Cardiac fibroblast (primary cell): ENCODE measurements at places on chromosomes 3 and 15.

GRCh38 chr3:184662187-184662586 is 49.7 kb downstream of the MAGEF1 start:
- DNase-seq: peak; percentile 49

GRCh38 chr3:183038757-183039156 is 58.4 kb upstream of the DCUN1D1 start:
- no peak for DNase-seq

GRCh38 chr3:79038636-79039035 is 729.2 kb downstream of the ROBO1 start:
- DNase-seq: peak; percentile 36

- no peak for DNase-seq
These were observed 14.9 kb downstream of the NAALADL2 start for GRCh38 chr3:174873832-174874657.

- no peak for DNase-seq
These were observed 51.6 kb upstream of the THUMPD3 start for GRCh38 chr3:9311228-9311627.

DNA sequence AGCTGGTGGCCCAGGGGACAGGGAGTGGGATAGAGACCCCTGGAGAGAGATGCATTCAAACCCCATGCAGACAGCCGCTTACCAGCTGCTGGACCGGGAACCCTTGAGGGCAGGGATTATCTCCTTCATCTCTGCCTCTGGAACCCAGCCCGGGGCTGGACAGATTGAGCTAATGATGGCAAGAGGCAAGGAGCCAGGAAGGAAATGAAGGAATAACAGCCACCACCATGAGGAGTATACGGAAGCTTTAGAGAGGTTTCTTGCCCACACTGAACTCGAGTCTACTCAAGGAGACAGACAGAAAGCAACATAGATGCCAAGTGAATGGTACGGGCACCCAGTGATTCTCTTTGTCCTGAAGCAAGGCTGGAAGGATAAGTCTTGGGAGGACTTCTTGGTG is 23.2 kb downstream of the HAPLN3 start:
- DNase-seq: no peak

DNA sequence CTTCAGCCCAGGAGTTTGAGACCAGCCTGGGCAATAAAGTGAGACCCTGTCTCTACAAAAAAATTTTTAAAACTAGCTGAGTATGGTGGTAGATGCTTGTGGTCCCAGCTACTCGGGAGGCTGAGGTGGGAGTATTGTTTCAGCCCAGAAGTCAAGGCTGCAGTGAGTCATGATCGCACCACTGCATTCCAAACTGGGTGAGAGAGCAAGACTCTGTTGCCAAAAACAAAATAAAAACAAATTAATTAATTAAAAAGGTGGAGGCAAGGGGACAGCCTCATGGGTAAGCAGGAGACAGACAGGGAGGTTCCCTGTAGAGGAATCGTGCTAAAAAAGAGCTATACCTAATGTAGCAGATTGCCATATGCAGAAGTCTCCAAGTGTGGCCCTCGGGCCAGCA is 12.6 kb downstream of the HAPLN3 start:
- peak; percentile 56 for DNase-seq

DNA sequence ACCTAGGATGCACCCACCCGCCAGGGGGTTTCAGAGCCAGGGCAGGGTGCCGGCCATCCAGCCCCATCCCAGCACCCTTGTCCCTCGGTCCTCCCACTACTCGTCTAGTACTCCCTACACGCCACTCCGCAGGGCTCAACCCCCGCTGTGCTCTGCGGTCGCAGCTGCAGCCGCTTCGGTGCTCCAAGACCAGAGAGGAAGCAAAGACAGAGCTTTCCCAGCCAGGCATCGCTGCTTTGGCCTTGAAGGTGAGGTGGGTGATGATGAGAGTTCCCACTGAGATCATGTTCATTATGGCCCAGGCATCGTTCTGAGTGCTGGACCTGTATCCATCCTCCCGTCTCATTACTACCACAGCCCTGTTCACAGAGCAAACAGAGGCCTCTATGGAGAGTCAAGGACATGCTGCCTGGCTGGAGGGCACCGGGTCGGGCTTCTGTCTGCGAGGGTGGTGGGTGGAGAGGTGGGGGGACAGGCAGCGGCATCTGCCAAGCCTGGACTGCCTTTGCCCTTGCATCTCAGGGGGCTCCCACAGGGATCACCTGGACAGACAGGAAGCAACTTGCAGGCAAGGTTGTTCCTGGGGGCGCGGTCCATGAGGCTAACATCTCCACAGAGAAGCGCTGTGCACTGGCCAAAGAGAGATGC is 66.9 kb downstream of the KLF13 start:
- no peak for DNase-seq

DNA sequence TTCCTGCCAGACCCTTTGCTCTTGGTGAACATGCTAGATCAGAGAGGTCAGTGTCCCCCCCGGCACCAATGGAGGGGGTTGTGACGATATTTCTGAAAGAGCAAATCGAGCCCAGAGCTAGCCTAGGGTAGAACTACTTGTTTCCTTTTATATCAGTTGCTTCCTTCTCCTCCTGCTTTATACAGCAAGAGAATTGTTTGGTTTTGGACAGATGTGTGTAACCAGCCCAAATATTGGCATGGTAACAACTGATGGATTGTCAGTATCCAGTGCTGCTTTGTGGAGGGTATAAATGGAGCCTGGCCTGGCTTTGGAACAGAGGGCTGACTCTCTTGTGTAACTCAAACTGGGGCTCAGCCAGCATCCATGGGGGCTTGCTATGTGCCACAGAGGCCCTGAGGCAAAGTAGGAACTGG is 27.2 kb downstream of the SNX1 start:
- DNase-seq: no peak
